ENCODE measurements at places on chromosomes 12 and 14.

- DNase-seq, result peak; percentile 32
Measured at GRCh38 chr12:52540531-52540930, 12.4 kb downstream of the KRT71 start.

DNA sequence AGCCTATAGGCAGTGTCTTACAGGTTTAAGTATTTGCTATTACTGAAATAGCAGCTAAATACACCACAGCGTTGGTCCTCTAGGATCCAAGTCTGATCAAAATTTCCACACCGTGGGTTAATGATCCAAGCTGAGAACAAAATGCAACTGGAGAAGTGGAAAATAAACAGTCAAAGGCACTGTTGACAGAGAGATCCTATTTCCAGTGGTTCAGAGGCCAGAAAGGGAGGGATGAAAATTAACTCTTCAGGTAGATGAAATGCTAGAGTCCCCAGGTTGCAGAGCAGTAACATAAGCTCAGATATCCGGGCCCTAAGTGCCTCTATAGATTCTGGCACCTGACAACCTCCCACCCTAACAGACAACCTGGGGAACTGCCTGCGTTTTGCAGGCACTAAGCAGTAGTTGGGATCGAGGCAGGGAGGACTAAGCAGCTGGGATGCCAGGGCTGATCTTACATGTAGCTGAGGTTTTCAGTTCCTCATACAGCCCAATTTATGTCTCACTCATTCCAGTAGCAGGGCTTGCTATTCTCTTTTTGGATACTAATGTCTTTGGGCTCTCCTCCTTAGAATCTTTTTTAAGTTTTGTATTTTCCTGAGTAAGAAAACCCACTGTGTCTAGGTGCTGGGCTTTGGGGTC is 42.7 kb upstream of the CRACR2A start:
- no peak for DNase-seq

DNA sequence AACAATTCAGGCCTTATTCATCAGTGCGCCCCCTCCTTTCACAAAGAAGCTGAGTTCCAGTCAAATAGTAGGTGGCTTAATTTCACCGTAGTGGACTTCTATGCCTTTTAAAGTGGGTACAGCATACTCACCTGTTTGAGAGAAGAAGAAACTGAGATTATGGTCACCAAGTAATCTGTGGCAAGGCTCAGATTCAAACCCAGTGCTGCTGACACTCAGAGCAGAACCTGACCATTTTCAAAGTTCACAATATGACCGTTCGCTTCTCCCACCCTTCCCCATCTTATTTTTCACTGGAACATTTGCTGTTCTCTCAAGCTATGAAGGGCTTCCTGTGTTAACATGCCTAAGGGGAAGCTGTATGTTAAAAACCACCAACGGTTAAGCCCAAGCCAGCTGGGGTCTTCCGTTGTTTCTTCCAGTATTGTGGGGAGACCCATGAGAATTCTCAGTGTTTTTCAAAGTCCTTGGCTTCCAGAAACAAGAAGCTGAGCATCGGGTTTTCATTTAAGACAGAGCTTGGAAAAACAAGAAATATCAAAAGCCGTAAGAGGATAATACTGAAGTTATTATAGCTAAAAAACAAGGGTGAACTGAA is 6.1 kb upstream of the PSMA6 start:
- DNase-seq, result no peak

DNA sequence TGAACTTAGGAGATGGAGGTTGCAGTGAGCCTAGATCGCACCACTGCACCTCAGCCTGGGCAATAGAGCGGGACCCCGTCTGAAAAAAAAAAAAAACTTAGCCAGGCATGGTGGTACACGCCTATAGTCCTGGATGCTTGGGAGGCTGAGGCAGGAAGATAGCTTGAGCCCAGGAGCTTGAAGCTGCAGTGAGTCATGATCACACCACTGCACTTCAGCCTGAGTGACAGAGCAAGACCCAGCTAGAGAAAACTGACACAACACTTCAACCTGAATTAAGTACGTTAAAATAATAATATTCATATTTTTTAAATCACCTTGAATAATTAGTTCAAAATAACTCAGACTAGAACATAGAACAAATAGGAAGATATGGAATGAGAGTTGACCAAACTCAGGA is 5.7 kb upstream of the CATSPERB start:
- no peak for DNase-seq

GRCh38 chr14:36856095-36856878 is 194.6 kb downstream of the PAX9 start:
- DNase-seq, result no peak

GRCh38 chr12:127025545-127025944 is 1241.4 kb upstream of the TMEM132C start:
- DNase-seq, result no peak

All from RWPE2 (cell line).